ENCODE measurements at places on chromosomes 16 and 17.

- DNase-seq, result peak; percentile 70
Observed at GRCh38 chr17:28812748-28813377, 29.7 kb downstream of the FAM222B start.

- peak; percentile 36 for DNase-seq
Observed at GRCh38 chr17:39653662-39654331, 11.4 kb upstream of the TCAP start.

GRCh38 chr17:82297280-82297713 lies 20.1 kb downstream of the CD7 start:
- DNase-seq, result peak; percentile 56

- no peak for DNase-seq
Observed at GRCh38 chr17:53560953-53561352, 261.8 kb upstream of the KIF2B start.

DNA sequence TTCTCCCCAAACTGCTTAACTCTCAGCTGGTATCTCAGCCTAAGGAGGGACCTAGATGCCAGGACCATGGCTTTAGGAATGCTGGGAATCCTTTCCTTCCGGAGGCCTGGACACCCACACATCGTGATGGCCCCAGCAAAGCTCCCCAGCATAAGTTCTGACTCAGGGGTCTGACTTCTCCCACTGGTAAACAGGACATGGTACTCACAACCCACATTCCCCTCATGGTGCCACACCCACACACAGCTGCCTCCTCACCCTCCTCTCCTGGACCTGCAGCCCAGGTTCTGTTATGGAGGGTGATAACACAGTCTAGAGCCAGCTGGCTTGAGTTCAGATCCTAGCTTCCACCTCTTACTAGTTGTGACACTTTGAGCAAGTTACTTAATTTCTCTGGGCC lies 719 bp upstream of the RNF227 start:
- DNase-seq, result peak; percentile 41

DNA sequence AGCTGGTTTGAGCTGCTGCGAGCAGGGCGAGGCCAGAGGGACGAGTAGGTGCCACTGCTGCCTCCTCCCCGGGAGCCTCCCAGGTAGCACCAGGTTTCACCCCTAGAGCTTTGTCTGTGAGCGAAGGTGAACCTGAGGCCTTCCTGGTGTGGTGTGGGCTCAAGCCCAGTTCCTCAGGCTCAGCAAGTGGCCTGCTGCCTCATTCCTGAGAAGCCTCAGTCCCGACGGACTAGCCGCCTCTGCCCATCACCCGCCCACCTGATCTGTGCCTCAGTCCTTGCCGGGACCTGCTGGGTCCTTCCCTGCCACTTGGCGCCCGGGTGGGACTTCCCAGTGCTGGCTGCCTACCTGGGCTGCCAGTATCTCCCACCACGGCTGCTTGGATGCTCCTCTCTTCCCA lies 1.7 kb downstream of the NLRC3 start:
- no peak for DNase-seq

- no peak for DNase-seq
Observed at GRCh38 chr16:17451843-17452242, 18.9 kb downstream of the XYLT1 start.

DNA sequence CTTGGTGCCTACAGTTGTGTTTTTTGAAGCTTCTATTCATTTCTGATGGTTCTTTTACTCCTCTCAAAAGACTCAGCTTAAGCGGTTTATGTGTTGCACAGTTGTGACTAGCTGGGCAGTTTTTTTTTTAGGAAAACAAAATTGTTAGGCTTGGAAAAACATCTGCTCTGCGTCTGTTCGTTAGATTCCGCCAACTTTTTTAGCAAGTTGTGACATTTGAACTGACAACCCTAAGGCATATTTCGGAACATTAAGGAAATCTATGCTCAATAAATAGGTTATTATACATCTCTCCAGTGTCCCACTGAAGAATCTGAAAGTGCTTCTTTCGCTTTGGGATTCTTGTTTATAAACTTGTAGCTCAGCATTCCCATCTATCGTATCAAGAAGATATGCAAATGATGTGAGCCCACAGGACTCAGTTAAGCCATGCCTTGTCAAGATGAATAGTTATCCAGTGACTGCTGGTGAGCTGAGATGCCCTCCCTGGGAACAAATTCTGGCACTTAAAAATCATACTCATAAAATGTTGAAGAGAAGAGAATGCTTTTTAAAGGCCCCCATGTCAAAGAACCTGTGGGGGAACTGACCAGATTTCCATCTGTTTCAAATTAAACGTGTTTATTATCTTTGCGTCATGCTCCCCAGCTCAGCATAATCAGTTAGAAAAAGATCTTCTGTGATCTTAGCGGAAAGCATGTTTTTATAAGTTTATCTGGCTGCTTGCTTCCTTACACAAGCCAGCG lies 109.0 kb upstream of the FAM20A start:
- DNase-seq, result peak; percentile 92

DNA sequence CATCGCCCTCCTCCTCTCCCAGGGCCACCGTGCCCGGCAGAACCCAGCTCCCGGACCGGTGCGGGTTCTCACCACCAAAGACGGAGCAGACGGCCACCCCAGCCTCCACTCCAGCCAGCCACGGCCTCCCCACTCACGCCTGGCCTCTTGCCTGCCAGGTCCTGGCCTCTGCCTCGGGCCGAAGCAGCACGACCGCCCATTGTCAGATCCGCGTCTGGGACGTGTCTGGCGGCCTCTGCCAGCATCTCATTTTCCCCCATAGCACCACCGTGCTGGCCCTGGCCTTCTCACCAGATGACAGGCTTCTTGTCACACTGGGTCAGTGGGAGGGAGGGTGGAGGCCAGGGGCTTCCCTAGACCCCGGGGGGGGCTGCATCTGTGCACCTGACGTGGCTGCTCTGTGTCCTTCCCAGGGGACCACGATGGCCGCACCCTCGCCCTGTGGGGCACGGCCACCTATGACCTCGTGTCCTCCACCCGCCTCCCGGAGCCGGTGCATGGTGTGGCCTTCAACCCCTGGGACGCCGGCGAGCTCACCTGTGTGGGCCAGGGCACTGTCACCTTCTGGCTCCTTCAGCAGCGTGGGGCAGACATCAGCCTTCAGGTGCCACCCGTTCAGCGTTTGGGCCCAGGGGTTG lies 6.6 kb upstream of the RHOT2 start:
- DNase-seq, result no peak

GRCh38 chr16:11742093-11742535 lies 543 bp downstream of the TXNDC11 start:
- no peak for DNase-seq

GRCh38 chr17:31724026-31724425 lies 135.0 kb downstream of the COPRS start:
- no peak for DNase-seq

- DNase-seq, result no peak
Observed at GRCh38 chr17:144936-145670, 7.7 kb downstream of the SCGB1C2 start.

DNA sequence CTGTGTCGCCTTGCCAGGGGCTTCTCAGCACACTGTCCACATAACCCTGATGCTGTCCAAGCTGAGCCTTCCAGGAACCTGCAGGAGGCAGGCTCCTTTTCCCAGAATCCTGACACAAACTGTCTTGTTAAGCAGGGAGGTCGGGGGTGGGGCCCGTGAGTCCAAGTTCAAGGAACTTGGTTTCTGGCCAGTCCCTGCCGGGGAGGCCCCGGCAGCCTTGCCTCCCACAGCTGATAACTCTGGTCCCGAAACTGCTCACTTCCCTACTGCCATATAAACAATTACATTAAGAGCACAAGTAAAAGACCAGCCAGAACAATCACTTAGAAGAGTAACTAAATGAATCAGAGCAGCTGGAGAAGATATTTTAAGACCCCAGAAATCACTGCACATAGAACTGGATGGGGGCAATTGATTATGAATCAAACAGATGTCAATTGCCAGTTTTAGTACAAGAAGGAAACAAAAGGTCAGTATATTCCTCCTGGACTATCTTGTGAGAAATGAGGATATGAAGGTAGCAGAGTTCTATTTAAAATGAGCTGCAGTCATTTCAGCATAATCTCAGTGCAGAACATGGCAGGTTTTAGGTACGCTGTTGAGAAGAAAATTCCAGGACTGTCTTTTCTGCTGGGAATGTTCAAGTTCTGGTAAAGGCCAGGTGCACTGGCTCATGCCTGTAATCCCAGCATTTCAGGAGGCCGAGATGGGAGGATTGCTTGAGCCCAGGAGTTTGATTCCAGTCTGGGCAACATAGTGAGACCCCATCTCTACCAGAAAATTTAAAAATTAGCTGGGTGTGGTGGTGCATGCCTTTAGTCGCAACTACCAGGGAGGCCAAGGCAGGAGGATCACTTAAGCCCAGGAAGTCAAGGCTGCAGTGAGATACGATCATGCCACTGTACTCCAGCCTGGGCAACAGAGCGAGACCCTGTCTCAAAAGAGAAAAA lies 169.8 kb downstream of the PITPNC1 start:
- peak; percentile 70 for DNase-seq

GRCh38 chr16:85619101-85619891 lies 6.2 kb downstream of the GSE1 start:
- DNase-seq, result no peak

DNA sequence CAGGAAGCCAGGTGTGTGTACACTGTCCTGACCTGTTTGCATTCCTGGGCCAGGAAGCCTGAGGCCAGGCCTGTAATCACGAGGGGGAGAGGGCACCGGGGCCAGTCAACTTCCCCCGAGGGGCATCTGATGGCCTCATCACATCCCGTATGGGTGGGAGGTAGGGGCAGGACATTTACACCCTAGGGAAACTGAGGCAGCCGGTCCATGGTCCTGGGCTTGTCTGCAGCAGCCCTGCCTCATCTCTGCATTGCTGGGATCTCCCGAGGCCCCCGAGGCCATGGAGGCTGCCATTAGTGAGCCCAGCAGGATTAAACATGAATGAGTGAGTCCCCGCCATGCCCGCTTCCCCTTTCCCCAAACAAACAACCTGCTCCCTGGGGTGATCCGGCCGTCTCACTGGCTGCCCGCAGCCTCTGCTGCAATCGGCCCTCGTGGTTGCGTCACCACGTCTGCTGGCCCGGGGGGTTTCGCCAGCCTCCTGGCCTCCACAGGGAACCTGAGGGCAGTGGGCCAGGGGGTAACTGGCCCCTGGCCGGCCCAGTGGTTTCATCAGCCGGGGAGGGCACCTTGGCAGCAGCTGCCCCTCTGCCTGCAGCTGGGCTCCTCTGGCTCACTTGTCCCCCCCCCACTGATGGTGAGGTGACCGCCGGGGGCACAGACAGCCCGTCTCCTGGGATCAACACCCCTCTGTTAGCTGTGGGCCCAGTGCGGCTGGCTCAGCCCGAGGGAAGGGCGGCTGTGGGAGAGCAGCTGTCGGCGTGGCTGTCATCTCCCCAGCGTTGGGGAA lies 88.3 kb upstream of the GSE1 start:
- peak; percentile 17 for DNase-seq

DNA sequence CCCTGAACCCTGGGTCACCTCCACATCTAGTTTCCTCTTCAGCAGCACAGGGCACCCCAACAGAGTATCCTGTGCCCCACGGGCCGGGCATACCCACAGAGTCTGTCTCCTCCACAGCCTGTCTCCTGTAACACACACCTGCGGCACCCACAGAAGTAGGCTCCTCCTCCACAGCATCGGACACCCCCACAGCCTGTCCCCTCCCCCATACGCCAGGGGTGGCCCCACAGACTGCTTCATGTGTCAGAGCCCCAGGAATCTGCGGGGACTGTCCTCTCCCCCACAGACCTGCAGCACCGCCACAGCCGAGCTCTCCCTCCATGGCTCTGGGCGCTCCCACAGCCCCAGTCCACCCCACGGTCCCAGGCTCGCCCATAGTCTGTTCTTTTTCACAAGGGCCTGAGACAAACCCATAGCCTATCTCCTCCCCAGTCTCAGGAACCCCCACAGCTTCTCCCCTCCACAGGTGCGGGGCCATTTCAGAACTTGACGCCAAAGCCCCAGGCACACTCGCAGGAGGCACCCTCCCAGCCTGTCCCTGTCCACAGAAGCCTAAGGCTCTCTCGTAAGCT lies 1.4 kb downstream of the KIAA0753 start:
- no peak for DNase-seq

- DNase-seq, result no peak
Observed at GRCh38 chr17:78345791-78346494, 13.9 kb downstream of the SOCS3 start.

GRCh38 chr17:42459801-42460281 lies 1.2 kb downstream of the ATP6V0A1 start:
- peak; percentile 72 for DNase-seq

DNA sequence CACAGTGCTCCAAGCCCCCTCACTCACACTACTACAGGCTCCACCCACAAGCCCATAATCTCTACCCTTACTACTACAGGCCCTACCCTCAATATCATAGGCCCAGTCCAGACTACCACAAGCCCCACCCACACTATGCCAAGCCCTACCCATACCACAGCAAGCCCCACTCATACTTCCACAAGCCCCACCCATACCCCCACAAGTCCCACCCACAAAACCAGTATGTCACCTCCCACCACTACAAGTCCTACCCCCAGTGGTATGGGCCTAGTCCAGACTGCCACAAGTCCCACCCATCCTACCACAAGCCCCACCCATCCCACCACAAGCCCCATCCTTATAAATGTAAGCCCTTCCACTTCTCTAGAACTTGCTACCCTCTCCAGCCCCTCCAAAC lies 13.8 kb downstream of the RIPOR1 start:
- DNase-seq, result peak; percentile 66

GRCh38 chr16:78249056-78249455 lies 149.6 kb downstream of the WWOX start:
- DNase-seq, result no peak

DNA sequence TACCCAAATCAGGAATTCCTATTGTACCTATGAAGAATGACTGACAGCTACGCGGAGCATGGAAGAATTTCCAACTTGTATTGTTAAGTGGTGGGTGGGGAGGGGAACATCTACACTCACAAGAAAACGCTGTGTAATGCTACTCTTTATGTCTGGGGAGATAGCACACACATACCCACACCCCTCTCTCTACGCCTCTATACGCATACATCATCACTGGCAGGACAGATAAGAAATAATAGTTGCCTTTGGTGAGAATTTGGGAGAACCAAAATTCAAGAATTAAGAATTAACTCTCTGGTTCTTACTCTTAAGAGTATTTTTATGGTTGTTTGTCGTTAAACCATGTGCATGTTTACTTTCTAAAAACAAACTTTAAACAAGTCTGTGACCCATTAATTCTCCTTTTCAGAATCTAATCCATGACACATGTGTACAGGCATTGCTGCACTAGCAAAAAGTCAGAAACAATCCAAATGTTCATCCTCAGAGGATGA lies 33.9 kb downstream of the CREBBP start:
- no peak for DNase-seq

DNA sequence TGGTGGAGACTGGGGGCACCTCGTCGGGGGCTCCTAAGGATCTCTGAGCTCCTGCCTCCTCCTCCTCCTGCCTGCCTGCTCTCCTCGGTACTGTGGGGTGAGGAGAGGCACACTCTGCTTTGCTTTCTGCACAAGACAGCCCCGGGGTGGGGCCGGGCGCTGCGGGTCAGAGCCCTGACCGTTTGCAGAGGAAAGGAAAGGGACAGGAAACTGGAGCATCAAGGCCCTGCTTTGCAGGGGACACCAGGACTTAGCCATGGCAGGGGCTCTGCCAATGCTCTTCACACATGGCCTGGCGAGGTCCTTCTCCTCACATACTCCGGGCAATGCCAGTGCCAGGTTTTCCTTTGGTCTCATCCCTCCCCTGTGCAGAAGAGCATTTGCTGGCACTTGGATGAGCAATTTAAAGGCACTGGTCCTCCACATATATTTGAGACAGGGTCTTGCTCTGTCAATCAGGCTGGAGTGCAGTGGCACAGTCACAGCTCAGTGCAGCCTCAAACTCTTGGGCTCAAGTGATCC lies 23.8 kb upstream of the DOC2B start:
- no peak for DNase-seq

GRCh38 chr16:83817022-83817421 lies 9.2 kb downstream of the HSBP1 start:
- no peak for DNase-seq
